NCI-H2107 (cell line): ENCODE measurements at places on chromosomes 3 and 15.
A peak's percentile ranks its signal among the peaks of the same experiment; 100 is the strongest.

DNA sequence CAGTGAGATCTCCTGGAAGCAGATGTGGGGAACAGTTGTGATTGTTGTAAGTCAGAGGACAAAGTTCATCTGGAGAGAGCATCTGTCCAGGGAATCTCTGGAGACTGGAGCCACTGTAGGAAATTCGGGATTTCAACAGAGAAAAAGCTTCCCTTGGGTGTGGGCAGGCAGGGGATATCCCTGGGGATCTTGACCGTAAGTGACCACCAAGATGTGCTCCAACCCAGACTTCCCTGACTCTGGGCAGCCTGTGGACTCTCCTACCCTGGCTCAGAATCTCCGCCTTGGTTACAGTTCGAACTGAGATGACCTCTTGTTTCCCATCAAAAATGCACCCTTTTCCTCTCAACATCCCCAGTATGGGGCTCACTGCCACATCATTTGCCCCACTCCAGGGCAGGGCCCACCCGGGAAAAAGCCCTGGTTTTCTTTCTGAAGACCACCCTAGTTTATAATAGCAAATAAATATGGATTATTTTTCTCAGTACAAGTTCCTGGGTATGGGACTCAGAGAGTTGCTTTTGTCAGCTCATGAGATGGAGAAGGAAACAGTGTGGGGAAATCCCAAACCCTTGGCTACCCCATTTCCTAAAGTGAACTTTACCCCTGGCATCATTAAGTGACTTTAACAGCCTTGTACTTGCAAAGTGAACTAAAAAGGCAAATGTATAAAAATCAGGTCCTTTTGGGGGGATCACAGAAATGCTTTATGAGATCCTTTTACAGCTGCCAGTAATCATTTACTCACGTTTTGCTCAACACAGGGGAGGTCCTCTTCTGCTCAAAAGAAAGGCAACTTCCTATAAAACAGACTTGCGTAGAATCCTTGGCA is 89.9 kb downstream of the CCNL1 start:
- DNase-seq, result no peak

- no peak for DNase-seq
These were observed 71.5 kb downstream of the LRRC28 start for GRCh38 chr15:99322643-99323405.

DNA sequence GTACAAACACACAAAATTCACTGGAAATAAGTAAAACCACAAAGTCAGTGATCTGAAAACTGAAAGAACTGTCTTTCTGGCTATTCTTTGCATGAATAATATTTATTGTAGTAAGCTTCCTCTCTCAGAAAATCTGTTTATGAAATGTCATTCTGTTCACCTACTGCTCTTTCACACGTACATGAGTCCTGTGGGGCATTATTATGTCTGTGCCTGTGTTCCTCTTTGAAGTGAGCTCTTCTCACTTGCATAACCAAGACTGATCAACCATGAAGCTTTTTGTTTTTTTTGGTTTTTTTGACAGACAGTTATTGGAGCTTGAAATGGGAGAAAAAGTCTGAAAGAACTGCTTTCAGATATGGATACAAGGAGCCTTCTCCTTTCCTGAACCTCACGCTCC is 195.8 kb downstream of the PLCH1 start:
- DNase-seq, result no peak

DNA sequence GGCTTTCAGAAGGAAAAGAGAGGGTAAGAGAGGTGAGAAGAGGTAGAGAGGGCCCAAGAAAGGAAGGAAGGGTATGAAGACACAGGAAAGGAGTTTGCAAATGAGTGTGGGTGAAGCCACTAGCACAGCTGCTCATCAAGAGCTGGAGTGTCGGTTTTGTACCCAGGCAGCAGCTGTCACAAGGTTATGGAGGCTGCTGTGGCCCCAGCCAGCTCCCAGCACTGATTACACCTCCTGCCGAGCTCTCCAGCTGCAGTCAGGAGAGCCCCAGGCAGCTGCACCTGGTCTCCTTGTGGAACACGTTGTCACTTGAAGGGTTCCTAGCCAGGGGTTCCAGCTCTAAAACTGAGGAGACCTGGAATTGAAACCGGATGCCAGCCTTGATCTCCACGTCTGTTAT is 60.4 kb upstream of the CHD2 start:
- DNase-seq, result peak; percentile 67

- no peak for DNase-seq
These were observed 8.5 kb upstream of the SLC24A5 start for GRCh38 chr15:48112242-48112641.

GRCh38 chr3:135175728-135176277 is 380.7 kb downstream of the EPHB1 start:
- no peak for DNase-seq
